NAMALWA (cell line): ENCODE measurements at places on chromosomes 4 and X.

GRCh38 chrX:67583171-67583570 is 39.4 kb downstream of the AR start:
- DNase-seq, result no peak

DNA sequence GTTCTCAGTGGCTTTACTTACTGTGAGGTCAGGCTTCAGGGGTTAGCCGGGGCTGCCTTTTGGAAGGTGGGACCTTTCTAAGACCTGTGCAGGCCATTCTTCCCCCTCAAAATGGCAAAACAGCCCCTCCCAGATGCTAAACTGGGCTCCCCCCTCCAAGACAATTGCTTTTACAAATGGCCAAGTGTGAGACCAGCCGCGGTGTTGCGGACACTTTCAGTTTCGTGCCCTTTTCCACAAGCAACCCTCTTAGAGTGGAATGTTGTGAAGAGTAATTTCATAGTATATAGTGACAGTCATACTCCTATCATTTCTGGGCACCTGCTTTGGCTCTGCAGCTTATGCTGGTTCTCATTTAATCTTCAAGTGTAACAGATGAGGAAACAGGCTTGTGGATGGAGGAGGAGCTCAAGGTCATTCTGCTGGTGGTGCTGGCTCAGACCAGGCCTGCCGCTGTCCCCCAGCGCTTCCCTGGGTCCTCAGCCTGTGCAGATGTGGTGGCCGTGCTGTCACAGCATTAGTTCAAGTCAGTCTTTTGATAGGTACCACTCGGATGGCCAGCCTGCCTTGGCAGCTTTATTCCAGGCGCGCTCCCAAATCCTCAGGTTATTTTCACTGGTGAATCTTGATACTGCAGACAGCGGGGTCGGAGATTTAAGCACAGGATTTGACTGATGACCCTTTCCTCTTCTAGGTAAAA is 55.0 kb upstream of the TADA2B start:
- DNase-seq, result peak; percentile 20

GRCh38 chr4:165439344-165439743 is 60.5 kb downstream of the CPE start:
- DNase-seq, result no peak

DNA sequence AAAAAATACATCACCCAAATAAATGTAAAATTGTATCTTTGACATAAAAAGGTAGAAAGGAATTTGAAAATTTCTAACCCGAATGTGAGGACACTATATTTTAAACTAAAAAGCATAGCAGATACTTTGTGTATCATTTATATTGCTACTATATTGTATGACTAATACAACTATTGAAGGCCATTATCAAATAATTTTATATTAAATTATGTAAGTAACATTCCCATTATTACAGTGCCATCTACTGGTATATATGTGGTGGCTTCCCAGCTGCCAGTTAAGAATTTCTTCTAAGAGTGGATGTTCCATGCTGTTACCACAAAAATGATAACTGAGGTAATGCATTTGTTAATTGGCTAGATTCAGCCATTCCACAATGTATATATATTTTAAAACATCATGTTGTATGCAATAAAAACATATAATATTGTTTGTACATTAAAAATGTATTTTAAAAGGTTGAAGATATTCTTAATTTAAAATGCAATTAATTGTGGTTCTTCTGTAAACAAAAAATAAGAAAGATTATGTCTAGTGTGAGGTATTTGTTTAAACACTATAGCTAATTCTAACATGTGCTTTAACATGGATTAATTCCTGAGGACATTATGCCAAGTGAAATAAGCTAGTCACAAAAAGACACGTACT is 65.3 kb downstream of the EGF start:
- peak; percentile 55 for DNase-seq

GRCh38 chr4:102860611-102861324 is 8.0 kb upstream of the CISD2 start:
- DNase-seq, result no peak

GRCh38 chr4:41329361-41329760 is 72.6 kb downstream of the UCHL1 start:
- DNase-seq, result no peak

DNA sequence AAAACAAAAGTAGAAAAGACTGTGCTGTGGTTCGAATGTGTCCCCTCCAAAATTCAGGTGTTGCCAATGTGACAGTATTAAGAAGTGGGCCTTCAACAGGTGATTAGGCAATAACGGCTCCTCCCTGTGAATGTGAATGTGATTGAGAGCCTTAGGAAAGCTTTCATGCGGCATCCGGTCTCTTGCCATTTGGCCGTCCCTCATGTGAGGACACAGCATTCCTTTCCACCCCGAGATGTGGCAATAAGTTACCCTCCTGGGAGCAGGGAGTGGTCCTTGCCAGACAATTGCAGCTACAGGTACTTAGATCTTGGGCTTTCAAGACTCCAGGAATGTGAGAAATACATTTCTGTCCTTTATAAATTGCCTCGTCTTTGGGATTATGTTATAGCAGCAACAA is 129.3 kb downstream of the CPEB2 start:
- no peak for DNase-seq

DNA sequence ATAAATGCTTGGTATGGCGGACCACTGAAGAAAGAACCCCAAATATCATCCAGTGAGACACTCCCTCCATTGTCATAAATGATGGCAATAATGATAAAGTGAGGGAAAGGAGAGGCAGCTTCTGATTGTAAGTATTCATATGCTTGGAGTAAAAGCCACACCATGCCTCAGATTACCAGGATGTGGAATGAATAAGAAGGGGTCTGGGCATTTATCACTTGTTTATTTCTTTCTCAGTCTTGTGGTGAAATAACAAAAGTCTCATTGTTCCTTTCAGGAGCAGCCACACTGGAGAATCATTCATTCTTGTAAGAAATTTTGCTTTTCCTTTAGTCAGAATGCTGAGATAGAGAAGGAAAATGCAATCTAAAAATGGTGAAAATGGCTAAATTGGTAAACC is 21.7 kb downstream of the F8 start:
- DNase-seq, result no peak

GRCh38 chr4:126242679-126243390 is 928.1 kb downstream of the FAT4 start:
- DNase-seq, result no peak

DNA sequence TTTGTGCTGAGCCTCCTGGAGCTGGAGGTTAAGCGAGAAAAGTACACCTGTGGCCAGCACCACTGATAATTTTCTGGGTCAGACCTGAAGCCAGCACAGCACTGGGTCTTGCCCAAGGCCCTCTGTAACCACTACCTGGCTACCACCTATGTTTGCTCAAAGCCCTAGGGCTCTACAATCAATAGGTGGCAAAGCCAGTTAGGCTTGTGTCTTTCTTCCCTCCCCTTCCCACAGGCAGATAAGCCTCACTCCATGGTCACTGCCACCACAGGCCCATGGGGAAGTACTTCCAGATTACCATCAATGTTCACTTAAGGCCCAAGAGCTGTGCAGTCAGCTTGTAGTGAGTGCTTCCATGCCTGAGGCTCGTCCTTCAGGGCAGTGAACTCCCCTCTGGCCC is 35.2 kb upstream of the ARMCX4 start:
- no peak for DNase-seq

DNA sequence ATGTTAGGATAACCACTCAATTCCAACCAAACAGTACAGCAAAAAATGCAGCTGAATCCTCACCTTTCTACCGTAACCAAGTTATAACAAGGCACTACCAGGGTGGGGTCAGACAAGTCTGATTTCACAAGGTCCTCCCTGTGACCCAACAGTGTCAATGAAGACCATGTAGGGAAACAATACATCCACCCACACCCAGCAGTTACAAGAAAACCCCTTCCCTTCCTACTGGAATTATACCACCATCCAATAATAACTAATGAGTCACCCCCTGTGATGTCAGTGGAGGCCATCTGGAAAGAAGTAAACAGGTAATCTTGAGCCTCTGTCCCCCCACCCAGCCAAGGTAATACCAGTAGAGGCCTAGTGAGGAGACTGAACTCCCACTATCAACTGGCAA is 117.6 kb downstream of the FGF16 start:
- no peak for DNase-seq

DNA sequence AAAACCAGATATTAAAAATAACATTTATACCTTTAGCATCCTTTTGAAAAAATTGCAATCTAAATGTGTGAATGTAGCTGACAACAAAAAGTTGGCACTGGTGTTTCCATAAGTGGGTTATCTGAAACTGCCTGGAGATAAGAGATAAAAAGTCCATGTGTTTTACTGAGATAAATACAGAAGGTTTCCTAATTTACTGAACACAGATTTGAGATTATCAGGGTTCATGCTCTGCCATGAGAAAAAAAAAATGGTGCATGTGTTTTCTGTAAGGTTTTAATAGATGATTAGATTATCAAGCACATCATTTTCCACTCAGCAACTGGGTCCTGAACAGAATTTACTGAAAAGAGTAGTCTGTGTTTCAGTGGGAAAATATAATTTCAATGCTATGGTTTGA is 326.2 kb upstream of the SLIT2 start:
- no peak for DNase-seq

GRCh38 chr4:77169481-77169880 is 12.5 kb downstream of the CCNG2 start:
- no peak for DNase-seq

DNA sequence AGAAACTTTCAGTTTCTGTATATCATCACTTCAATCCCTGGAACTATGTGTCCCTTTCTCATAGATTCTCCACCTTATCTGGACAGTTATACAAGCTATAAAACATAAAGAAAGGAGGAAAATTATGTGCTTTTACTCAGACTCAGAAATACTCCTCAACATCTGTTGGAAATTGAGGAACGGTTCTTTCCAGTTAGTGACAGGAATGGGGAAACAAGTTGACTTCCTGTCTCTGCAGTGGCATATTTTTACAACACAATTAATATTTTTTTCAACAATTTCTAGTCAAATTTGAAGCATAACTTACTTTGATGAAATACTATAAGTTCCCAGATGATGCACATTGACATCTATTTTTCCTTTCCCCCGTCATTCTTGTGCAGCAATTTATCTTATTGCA is 27.9 kb downstream of the ABHD18 start:
- DNase-seq, result no peak

GRCh38 chr4:51942108-51942832 is 77.9 kb downstream of the LRRC66 start:
- no peak for DNase-seq

GRCh38 chr4:171846232-171846631 is 33.0 kb downstream of the GALNTL6 start:
- DNase-seq, result peak; percentile 68

- no peak for DNase-seq
Observed at GRCh38 chr4:52841682-52842456, 20.2 kb upstream of the RASL11B start.

DNA sequence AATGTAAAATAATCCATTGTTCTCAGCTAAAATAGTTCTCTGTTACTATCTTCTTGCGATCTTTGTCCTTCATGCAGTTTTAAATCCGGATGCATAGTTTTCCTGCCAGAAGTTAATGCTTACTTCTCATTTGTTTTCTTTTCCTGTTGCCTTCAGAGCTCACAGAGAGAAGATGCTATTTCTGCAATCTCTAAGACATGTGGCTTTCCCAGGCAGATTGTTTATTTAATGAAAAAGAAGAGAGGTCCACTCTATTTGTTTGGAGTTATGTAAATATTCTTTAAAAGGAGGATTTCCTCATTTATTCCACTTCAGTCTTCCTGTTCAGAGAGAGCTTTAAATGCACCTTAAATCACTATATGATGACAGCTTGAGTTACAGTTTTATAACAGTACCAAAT is 39.3 kb upstream of the HPGD start:
- DNase-seq, result no peak

- DNase-seq, result no peak
Observed at GRCh38 chrX:50996930-50997329, 86.4 kb downstream of the BMP15 start.

GRCh38 chr4:2788532-2789103 is 4.3 kb upstream of the SH3BP2 start:
- no peak for DNase-seq

DNA sequence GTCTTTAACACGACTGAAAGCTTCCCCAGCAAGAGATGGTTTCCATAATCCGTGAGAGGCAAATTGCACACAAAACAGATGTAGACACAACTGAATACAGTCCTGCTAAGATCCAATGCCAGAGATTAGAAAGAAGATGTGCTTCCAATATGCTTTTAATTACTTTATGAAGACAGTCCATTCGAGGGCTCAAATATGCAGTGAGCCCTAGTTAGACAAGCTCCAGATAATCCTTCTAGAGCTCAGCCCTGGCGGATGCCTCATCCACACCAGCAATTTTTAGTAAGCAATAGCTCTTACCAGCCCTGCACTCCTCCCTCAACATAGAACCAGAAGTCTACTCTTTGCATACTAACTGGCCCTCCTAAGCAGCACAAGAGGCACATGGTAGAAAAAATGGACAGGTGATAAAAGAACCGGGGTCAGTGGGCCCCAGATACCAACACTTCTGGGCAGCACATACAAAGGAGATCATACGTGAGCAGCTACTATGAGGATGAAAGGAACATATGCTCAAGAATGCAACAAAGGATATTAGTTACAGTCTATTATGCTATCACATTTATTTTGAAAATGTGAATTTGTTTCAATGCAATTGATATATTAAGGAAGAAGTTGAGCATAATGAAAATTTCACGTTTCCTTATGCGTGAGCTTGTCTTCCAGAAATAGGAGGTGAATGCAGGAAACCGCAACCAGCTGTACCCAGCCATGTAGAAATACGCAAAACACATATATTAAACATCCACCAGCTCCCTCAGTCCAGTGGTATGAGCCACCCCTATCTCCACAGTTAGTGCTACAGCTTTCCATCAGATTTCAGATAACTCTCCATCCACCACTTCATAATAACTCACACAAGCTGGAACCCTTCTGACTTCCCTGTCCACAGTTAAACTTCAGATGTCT is 34.3 kb downstream of the GPC4 start:
- peak; percentile 24 for DNase-seq

DNA sequence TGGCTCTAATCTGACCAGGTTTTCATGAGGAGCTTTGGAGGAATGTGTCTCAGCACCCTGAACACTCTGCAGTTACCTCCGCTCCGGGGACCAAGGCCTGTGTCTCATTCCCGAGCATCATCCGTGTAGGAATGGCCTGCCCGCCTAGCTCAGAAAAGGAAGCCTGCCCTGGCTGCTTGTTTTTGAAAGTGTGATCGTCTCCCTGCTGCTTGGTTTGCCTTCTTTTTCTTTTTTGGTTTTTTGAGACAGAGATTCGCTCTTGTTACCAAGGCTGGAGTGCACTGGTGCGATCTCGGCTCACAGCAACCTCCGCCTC is 73.3 kb downstream of the CRLF2 start:
- no peak for DNase-seq

DNA sequence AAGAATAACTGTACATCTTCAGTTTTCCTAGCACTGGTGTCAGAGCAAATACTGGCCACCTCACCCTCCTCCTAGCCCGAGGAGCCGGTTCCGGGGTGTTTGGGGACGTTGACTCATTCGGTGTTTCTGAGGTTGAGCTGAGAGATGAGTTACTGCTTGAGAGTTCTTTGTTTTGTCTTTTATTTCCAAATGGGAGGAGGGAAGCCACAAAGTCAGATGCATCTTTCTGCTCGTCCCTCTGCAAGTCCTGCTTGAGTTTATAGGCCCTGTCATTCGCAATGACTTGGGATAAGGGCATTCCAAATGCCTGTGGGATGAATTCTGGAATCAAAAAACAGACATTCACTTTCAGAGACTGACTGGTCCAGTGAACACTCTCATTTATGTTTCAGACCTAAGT is 77.5 kb downstream of the HCCS start:
- DNase-seq, result no peak
